ENCODE measurements at places on chromosomes 13 and 19. TPM values are rescaled to one million over a fixed set of nuclear protein-coding genes. Genes with fewer than 3 reads are reported as not detected.

Gene SIGLEC12
- total RNA-seq, result 0.54 TPM

Gene NHLRC3
- total RNA-seq, result 20.4 TPM

Gene TPTE2
- total RNA-seq, result not detected

Gene MBD3L3
- total RNA-seq, result not detected

DNA sequence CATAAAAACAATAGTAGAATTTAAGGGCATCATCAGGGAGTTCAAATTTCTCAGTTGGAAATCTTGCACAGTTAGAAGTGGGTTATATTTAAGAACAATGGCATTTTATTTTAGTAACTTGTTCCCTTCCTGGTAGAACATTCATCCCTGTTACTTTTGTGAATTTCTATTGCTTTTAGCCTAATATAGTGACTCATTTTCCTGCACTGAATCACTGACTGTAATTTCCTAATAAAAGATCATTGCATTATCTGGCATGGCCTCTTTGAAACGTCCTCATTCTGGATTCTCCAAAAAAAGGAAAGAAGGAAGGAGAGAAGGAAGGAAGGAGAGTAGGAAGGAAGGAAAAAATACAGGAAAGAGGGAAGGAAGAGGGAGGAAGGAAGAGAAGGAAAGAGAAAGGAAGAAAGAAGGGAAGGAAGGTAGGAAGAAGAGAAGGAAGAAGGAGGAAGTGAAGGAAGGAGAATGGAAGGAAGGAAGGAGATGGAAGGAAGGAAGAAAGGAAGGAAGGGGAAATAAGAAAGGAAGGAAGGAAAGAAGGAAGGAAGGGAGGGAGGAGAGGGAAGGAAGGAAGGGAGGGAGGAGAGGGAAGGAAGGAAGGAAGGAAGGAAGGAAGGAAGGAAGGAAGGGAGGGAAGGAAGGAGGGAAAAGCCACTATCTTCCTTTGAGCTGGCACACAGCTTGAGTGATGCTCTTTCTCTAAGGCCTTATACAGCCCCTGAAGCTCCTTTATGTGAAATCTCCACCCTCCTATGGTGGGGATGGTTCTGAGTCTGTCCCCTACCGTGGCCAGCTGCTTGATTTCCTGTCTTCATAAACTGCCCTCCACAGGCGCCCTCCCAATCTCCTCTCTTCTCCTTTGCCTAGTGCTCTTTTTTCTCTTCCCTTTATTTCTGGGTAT is 29.8 kb upstream of the TM9SF2 start:
- peaks cover 2% of the 10 kb centered on the region for H3K4me1 ChIP-seq
- DNase-seq, result no peak
- H3K36me3 ChIP-seq, result peaks cover 3% of the 10 kb centered on the region
- H3K27me3 ChIP-seq, result peaks cover 3% of the 10 kb centered on the region
- H3K4me3 ChIP-seq, result no peak overlapping the region

DNA sequence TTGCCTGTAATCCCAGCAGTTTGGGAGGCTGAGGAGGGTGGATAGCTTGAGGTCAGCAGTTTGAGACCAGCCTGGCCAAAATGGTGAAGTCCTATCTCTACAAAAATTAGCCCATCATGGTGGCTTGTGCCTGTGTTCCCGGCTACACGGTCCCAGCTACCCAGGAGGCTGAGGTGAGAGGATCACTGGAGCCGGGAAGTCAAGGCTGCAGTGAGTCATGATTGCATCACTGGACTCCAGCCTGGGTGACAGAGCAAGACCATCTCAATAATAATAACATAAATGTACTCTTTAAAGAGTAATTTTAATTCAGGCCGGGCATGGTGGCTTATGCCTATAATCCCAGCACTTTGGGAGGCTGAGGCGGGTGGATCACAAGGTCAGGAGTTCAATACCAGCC is 38.7 kb downstream of the SKA3 start:
- DNase-seq, result no peak
- H3K4me3 ChIP-seq, result no peak overlapping the region
- H3K4me1 ChIP-seq, result peaks cover 17% of the 10 kb centered on the region
- no peak overlapping the region for H3K27ac ChIP-seq
- peaks cover 15% of the 10 kb centered on the region for H3K27me3 ChIP-seq
- H3K36me3 ChIP-seq, result peaks cover 11% of the 10 kb centered on the region

DNA sequence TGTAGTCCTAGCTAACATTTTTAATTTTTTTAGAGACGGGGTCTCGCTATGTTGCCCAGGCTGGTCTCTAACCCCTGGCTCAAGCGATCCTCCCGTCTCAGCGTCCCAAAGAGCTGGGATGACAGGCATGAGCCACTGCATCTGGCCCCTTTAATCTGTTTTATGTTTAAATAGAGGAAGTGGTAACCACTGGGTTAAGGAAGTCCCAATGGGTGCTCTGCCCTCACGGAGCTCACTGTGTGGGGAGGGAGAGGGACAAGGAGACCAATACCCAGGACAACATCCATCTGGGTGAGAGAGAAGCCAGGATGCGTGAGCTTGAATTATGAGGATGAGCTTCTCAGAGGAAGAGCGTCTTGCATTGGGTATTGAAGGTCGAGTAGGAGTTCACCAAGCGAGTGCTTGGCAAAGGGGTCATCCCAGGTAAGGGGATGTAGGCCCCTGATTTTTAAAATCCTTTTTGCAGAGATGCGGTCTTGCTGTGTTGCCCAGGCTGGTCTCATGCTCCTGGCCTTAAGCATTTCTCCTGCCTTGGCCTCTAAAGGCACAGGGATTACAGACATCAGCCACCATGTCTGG is 13.8 kb downstream of the YJU2 start:
- H3K36me3 ChIP-seq, result peaks cover 31% of the 10 kb centered on the region
- H3K27ac ChIP-seq, result no peak overlapping the region
- H3K27me3 ChIP-seq, result no peaks in the 10 kb centered on the region

DNA sequence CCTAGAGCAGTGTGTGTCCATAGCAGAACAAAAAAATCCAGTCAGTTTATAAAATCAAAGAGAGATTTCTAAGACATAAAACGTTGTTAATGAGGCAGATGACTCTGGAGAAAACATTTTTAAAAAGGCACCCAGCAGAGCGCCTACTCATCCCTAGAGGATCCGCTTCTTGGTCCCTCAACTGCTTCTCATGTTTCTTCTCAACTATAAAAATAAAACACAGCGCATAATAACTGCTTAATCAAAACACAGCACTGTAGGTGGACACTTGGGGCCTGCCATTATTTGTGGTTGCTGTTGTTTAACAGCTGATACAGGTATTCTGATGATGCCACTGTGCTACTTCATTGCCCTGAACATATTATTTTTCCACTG is 347.9 kb downstream of the FGF9 start:
- no peak for DNase-seq
- H3K27me3 ChIP-seq, result no peaks in the 10 kb centered on the region
- H3K36me3 ChIP-seq, result no peaks in the 10 kb centered on the region
- H3K27ac ChIP-seq, result no peak overlapping the region
- peaks cover 11% of the 10 kb centered on the region for H3K4me1 ChIP-seq

DNA sequence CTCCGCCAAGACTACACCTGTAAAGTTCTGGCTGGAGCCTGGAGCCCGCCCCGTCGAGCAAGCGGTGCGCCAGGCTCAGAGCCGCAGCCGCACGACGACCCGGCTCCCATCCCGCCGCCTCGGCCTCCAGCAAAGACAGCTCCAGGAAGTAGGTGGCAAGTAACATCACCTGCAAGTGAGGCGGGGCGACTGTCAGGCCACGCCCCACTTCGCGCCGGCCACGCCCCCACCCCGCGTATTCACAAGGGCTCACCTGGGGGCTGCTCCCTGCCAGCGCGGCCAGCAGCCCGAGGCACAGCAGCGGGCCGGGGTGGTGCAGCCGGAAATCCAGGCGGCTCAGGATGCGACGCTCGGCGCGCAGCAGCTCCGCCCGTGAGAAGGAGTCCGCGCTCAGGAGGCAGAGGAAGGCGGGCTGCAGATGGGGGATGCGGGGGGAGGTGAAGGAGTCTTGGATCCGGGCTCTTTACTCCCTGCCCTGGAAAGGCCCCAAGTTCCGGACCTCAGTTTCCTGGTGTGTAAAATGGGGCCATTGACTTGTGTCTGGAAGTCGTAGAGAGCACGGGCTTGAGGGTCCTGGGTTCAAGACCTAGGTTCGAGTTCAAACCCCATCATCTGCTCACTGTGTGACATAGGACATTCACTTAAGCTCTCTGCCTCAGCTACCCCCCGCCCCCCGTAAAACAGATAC is 3.2 kb downstream of the CCNP start:
- no peak overlapping the region for H3K27ac ChIP-seq
- H3K27me3 ChIP-seq, result peaks cover 67% of the 10 kb centered on the region
- no peak for DNase-seq
- peaks cover 4% of the 10 kb centered on the region for H3K36me3 ChIP-seq

- H3K4me1 ChIP-seq, result peaks cover 9% of the 10 kb centered on the region
- no peak overlapping the region for H3K4me3 ChIP-seq
- H3K36me3 ChIP-seq, result peaks cover 7% of the 10 kb centered on the region
- H3K27me3 ChIP-seq, result peaks cover 2% of the 10 kb centered on the region
- no peak overlapping the region for H3K27ac ChIP-seq
These were observed 8.9 kb downstream of the RFX2 start for GRCh38 chr19:6101291-6101825.
